Amniotic stem cell (primary cell): ENCODE measurements at places on chromosomes 2 and 18.

DNA sequence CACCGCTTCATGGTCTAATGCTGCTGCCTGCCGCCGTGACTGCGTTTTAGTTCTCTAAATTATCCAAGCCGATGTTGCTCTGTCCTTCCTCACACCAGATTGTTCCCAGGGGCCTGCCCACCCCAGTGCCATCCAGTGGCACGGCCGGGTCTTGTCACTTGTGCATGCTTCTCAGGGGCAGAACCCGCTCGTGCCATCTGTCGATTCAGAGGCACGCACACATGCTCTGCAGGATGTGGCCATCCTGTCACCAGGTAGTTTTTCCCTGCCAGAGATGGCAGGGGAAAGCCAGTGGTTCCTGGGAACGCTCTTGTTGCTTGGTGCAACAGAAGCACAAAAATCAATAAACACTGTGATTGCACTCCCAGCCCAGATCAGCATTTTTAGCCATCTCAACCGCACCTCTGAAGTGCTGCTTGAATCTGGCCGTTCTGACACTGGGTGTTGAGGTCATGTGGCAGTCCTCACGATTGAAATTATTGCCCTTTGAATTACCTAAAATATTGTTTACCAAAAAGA lies 119.6 kb upstream of the BOD1L2 start:
- no peak for DNase-seq

GRCh38 chr2:182672466-182673165 lies 43.4 kb upstream of the DNAJC10 start:
- DNase-seq, result peak; percentile 41

DNA sequence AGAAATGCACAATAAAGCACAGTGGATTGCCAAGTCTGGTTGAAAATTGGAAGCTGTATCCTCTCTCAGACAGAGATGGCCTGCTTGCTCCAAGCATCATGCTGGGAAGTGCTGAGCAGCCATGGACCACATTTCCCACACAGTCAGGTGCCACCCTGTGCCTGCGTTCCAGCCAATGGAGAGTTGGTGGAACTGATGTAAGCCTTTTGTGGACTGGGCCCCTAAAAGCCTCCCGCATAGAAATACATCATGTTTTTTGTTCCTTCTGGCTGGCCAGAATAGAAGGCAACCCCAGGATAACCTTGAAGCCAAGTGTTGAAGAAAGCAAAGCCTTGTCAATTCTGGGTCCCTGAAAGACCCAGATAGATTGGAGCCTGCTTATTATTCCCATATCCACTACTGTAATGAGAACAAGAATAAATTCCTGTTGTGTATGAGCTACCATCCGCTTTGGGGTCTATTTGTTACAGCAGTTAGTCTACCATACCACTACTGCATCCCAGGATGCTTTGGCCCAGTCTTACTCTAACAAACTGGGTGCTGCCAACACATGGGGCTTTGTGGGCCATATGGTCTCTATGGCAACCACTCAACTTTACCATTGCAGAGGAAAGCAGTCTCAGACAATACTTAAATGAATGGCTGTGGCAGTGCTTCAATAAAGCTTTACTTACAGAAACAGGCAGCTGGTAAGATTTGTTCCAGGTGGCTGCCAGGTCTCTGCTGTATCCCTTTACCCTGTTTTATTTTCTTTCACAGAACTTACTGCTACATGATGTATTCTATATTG lies 65.4 kb downstream of the POLE4 start:
- DNase-seq, result no peak

- no peak for DNase-seq
Observed at GRCh38 chr18:26746398-26746797, 119.1 kb downstream of the AQP4 start.

- DNase-seq, result no peak
Observed at GRCh38 chr2:103437161-103437560, 675.3 kb downstream of the TMEM182 start.

DNA sequence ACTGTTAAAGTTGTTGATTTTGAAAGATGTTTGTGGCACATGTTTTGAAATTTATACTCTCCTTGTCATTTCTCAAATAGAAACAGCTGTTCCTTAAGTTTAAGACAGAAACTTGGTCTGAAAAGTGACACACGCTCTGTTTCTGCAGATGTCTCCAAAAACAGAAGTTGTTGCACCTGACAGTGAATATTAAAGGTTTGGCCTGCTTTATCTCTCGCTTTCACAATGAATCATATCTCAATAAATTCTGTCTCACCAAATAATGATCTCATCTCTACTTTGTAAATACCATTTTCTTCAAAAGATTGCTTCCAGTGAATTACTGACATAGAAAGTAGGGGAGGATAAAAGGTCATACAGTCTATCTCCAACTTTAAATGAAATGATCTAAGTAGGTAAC lies 294.9 kb upstream of the SYT4 start:
- no peak for DNase-seq

GRCh38 chr2:9517118-9517782 lies 38.4 kb downstream of the ADAM17 start:
- DNase-seq, result no peak

GRCh38 chr2:42147641-42148274 lies 21.4 kb upstream of the EML4 start:
- peak; percentile 28 for DNase-seq

GRCh38 chr2:41779888-41780287 lies 267.9 kb upstream of the PKDCC start:
- no peak for DNase-seq

DNA sequence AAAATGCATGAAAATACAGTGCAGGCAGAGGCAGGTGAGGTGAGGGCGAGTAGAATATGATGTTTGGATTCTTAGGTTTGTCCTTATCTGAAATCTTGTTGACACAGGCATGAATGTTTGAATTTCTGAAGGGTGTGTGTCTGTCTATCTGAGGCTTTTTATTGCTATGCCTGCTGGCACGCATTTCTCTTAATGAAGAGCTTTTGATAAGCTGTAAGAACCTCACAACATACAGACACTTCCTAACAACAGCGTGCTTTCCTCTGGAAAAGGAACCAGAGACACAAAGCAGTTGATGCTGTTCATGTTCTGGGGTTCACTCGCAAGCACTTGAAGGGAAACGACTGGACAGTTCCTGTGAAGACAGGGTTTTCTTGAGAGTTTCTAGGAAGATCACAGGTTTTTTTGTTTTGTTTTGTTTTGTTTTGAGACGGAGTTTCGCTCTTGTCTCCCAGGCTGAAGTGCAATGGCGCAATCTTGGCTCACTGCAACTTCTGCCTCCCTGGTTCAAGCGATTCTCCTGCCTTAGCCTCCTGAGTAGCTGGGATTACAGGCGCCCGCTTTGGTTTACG lies 33.3 kb upstream of the CABLES1 start:
- no peak for DNase-seq

- DNase-seq, result no peak
Observed at GRCh38 chr18:5197032-5197434, at the start of gene AKAIN1. TSS of gene AKAIN1 (minus strand) at chr18:5197257. CDS start at chr18:5197053, 204 bp downstream.

DNA sequence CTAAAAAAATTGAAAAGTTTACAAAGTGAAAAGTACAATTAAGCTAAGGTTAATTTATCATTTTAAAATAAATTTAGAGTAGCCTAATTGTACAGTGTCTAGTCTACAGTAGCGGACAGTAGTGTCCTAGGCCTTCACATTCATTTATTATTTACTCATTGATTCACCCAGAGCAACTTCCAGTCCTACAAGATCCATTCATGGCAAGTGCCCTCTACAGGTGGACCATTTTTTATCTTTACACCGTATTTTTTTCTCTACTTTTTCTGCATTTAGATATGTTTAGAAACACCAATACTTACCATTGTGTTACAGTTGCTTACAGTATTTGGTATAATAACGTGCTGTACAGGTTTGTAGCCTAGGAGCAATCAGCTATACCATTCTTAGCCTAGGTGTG lies 84.1 kb downstream of the TSN start:
- DNase-seq, result no peak

DNA sequence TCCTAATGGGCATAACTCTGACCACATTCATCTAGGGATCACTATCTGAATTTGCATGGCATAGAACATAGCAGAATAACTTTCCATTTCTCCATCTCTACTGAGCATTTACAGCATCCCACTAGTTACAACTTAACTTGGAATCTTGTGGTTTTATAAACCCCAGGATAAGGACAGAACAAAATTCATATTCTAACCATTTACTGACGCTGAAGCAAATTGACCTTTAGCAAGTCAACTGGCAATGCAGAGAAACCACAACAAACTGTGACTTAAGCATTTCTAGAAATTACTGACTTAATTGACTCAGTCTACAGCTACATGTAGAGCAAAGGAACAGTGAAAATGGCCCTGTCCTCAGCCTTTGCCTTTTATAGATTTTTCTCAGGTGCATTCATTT lies 61.2 kb downstream of the DCC start:
- no peak for DNase-seq

GRCh38 chr2:80531319-80531718 lies 226.8 kb upstream of the LRRTM1 start:
- no peak for DNase-seq

DNA sequence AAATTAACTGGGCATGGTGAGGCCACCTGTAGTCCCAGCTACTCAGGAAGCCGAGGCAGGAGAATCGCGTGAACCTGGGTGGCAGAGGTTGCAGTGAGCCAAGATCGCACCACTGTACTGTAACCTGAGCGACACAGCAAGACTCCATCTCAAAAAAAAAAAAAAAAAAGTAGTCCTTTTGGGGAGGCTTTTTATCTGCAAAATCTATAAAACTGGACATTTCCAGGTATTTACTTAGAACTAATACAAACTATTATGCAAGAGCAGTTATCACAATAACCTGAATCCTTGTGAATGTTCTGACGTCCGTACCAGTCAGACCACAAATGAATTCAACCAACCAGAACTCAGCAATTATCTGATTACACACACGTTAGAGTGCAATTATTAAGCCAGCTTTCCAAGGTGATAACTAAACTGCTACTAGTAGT lies 8.8 kb upstream of the RAPH1 start:
- DNase-seq, result no peak

GRCh38 chr2:10228611-10229365 lies 73.9 kb upstream of the HPCAL1 start:
- DNase-seq, result no peak
